ENCODE measurements at places on chromosomes 4 and X.

GRCh38 chrX:153539171-153539978 lies 21.9 kb downstream of the ATP2B3 start:
- peak; percentile 82 for DNase-seq

GRCh38 chrX:72620550-72621145 lies 48.0 kb upstream of the HDAC8 start:
- DNase-seq = no peak

DNA sequence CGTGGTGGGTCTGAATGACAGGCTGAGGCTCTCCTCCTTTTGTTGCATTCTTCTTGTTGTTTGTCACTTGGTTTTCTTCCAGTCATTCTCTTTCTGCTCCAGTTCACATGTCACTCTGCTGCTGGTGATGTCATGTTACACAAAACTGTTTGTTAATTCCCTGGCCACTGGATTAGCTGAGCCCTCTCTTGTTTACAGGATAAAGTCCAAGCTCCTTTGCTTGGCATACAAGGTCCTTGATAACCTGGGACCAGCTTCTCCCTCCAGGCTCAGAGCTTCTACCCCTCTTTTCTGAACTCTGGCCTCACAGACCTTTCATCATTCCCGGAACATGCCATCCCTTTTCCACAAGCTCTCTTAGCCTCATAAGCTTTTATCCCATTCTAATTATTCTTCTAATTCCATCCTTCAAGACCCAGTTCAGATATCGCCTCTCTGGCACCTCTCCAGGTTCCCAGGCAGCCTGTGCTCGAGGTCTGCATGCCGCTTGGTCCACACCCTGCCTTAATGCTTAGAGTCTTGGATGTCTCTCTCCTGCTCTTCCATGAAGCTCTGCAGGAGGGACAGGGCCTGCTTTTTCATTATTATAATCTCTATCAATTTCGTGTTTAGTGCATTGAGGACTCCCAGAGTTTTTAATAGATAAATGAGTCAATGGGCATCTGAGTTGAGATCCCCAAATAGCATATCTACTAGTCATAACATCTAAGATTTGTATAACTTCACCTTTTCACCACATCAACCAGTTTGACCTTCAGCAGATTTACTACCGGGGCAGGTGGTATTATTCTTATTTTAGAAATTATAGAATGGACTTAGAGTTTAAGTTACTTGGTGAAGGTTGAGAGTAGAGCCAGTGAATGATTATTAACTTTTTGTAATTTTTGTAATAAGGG lies 98.7 kb downstream of the TMEM131L start:
- no peak for DNase-seq

DNA sequence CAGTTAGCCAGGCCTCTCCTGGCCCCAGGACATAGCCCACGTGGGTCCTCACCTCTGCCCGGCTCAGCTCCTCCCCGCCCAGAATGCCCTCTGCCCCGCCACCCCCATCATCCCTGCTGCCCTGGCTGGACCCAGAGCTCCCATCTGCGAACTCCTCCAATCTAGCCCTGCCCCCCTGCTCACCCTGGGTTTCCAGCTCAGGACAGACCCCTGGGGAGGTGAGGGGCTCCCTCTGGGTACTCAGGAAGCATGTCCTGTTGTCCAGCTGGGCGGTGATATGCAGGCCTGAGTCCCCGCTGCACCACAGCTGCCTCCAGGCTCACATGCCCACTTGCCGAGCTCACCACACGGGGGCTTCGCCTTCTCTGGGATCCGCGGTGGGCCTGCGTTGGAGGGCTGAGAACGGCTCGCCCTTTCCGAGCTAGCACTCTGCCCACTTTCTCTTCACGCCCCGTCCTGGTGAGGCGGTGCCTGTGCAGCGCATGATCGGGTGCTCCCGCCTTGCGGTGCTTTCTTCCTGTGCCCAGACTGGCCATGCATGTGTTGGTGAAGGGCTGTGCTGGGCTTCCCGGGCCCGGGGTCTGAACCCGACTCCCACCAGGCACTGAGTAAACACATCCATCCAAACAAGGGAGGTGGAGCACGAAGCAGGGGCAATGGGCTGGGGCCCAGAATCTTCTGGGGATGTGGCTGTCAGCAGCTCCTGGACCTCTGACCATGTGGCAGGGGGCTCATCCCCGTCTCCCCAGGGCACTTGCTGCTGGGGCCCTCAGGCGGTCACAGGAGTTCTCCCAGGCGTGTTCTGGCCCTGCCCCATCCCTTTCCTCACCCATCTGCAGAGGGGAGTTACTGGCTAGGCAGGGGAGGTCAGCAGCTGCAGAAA lies 74.3 kb downstream of the RGS12 start:
- DNase-seq = no peak

DNA sequence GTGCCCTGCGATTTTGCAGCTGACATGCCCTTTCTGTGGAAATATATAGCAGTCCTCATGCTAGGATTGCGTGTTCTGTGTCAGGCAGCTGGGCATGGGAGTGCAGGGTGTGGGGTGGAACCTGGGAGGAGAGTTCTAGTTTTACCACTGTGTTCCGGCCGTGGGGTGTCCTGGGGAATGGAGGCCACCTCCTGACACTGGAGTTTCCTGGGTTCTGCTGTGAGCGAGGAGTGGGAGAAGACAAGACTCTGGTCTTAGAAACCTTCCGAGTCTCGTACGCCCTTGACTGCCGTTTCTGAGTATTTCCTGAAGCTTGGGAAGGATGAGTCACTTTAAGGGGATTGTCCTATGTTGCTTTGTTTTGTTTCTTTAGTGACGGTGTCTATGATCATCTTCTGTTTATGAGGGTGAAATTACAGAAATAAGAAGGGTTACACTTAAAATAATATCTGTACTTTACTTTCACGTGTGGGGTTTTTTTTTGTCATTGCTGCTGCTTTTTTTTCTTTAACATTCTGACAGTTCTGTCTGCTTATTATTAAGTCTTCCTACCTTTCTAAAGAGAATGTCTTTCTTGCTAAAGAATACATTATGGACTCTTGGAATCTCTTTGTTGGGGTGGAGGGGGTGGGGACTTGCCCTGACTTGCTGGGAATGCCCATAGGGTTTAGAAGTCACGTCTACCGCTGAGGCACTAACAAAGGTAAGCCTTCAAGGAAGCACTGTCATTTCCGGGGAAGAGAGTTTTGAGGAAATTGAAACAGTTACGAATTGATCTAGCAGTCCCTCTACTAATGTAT lies 19.1 kb downstream of the CD99 start:
- DNase-seq = no peak

DNA sequence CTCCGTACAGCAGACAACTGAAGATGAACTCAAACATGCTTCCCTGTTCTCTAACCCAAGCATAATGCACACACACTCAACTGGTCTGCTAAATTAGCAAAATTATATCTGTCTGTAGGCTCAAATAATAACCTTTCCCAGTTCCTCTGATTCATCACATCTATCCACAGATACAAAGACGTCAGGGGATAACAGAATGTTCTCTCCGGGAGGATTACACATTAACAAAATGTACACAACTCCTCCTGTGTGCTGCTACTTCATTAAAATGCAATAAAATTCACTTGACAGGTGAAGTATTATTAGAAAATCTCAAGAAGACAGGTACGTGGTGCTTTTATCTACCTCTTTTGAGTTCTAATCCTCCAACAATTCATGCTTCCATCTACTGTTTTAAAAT lies 57.4 kb downstream of the FAT1 start:
- no peak for DNase-seq

DNA sequence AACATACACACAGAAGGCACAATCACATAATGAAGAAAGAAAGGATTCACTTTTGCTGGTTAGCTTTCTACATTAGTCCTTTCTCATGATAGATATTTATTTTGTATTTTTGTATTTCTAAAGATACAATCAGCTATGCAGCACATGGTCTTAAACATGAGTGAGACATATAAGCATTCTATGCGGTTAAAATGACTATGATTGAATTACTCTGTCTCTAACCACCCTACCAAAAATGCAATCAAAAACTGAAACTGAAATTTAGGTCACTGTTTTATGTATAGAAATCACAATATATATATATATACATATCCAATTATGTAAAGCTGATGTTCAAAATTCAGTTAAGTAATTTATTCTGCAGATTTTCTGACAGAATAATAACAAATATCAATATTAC lies 21.9 kb downstream of the CXXC4 start:
- no peak for DNase-seq

DNA sequence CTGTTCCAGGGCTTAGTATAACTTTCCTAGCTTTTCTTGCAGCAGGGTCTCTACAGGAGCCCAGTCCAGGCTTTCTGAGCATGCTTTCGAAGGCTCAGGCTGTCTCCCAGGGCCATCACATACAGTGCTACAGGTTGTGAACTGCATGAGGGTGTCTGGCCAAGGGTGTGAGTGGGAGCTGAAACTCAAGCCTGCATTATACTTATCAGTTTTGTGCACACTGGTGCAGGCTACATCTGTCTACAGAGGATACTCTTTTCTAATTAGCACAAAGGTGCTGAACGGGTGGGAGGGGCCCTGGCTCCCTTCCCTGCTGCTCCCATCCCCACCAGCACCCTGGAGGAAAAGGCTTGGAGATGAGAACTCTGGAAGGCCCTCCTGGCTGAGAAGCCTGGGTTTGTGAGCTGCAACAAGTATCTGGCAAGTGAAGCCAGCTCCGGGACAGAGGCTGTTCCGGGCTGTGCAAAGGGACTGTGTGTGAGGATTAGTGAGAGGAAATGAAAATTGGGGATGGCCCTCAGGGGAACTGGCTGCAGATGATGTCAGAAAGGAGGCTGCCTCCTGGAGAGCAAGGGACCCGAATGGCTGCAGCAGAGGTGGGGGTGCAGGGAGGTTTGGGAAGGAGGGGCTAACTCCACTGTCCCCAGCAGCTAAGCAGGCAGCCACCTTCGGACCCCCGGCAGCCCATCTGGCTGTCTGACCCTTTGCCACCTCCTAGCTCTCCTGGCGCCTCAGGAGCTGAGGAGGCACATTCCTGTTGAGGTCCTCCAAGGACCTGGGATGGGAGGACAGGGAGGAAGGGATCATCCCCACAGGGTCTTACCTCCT lies 68.5 kb downstream of the EFNB1 start:
- DNase-seq = no peak

DNA sequence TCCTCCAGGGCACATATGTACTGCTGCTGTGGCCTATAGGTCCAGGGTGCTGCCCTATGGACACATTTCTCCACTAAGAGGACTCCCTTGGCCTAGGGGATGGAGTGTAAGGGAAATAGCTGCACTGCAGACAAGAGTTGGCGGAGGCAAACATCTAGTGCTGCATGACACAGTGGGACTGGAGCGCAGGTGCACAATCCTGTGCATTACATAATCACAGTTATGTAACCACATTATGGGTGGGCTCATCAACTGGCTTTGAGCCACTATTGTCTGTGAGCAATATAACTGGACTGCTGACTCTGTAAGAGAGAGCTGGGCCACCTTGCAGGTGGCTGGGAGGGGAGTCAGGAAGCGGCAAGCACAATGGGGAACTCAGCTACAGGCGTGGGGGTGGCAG lies 3.2 kb upstream of the TIGD2 start:
- DNase-seq = no peak

DNA sequence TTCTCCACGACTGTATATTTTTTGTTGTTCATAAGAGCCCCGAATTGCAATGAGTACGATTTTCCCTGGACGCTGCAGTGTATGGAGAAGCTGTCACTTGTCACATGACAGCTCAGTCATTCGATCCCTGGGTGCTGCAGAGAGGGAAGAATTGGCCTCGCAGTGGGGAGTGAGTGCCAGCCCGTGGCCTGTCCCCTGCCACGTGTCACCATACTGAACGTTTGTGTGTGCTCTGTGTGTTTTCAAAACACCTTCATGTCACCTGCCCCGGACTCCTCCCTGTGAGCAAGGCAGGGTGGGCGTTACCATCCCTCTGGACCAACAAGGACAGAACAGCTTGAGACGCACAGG lies 77.9 kb downstream of the TBL1X start:
- no peak for DNase-seq

GRCh38 chr4:90069151-90069550 lies 58.0 kb upstream of the CCSER1 start:
- DNase-seq = no peak

DNA sequence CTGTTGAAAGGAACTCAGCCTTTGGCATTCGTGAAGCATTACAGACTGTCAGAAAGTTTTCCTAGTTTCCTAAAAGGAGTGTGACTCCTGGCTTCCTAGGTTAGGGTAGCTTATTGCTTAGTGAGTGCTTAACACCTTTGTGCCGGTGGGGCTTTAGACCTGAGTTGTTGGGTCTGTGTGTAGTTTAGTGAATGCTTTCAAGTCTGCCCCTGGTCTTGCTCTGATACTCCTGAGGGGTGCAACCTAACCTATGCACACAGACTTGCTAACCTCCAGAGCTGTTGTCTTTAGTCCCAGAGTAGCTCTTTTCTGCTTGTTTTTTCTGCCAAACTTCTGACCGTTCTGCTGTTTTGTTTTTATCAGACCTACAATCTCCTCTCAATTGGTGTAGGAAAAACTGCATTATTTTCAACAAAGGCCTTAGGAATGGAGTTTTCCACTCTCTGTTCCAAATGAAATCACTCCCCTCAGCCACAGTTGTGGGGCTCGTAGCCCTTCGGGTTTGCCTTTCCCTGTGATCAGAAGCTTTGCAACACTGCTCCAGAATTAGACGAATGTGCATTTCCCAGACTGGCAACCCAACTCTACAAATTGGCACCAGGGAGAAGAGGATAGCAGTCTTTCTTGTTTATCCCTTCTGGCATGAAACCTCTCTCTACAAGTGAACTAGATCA lies 1399.1 kb upstream of the PCDH7 start:
- no peak for DNase-seq

- peak; percentile 30 for DNase-seq
Observed at GRCh38 chrX:20267931-20268701, 1.4 kb upstream of the RPS6KA3 start.

DNA sequence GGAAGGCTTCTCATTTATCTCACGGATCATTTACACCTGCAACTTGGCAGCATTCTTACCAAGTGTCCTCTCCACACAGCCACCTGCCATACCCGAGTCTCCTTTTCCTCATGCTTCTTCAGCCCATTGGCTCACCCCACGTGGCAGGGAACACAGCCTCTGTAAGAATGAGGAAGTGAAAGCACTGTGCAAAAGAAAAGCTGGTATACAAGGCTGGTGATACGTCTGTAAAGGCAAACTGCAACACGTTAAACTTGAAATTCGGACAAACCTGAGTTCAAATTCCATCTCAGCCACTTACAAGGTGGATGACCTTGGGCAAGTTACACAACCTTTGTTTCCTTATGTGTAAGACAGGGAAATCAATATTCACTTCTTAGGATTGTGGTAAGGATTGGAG lies 164.0 kb upstream of the RASGEF1B start:
- DNase-seq = no peak

GRCh38 chrX:11180571-11180970 lies 69.4 kb downstream of the HCCS start:
- no peak for DNase-seq

- no peak for DNase-seq
Observed at GRCh38 chrX:65127842-65128241, 151.6 kb upstream of the ZC4H2 start.

DNA sequence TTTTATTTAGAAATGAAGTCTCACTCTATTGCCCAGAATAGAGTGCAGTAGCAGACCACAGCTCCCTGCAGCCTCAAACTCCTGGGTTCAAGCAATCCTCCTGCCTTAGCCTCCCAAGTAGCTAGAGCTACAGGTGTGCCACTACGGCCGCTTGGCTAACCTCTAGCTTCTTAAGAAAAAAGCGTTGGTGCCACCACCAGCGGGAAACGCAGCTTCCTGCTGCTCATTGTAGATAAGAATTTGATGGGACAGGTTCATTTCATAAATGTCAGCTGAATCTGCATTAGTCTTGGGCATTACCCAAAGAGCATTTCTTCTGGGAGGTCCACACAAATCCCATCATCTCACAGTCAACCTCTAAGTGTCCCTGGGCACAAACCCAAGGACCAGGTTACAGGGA lies 33.2 kb upstream of the NAP1L5 start:
- DNase-seq = no peak

- no peak for DNase-seq
Observed at GRCh38 chr4:56062526-56063145, 113.9 kb downstream of the CEP135 start.

Data from glutamatergic neuron (in vitro differentiated cells).